ENCODE measurements at places on chromosomes 2 and 18.

DNA sequence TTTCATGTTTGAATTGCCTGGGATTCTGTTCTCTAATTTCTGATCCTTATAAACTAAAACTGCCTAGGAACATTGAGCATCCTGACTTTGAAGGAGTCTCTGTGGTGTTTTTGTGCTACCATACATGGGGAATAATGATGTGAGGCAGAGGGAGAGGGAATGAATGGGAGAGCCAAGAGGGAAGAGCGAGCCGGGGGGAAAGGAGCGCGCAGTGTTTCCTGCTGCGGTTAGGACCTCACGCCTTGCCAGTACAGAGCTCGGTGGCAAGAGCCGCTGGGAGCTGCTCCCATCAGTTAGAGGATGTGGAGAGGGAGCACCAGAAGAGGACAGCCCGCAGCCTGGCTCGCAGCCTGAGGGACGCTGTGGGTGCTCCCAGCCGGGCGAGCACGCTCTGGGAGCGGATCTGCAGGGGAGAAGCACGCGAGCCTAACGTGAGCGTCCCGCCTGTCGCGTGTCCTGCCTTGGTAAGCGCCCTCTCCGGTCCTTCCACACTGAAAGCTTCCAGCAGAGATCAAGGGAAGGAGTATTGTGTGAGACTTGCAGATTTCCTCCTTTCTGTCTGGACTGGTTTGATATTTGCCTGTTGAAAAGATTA, 114.7 kb downstream of the FAM210A start:
- DNase-seq, result no peak

DNA sequence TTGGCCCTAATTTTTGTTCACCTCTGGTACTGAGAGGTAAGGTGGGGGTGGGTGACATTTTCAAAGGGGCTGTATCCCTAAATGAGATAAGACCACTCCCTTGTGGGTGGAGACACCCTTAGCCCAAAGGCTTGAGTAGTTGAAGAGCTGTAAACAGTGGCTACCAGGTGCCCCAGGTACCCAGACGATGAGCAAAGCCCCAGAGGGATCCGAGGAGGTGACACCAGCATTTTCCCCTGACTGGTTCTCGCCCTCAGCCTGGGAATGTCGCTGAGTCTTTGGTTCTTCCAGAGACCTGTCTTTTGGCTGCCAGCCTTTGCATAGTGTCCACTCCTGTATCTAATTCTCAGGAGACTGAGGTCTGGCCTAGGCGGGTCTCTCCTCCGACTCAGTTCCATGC, 36.5 kb downstream of the RRM2 start:
- no peak for DNase-seq

GRCh38 chr2:27829791-27830190, 58.3 kb downstream of the MRPL33 start:
- no peak for DNase-seq

GRCh38 chr18:10067670-10068659, 154.1 kb downstream of the VAPA start:
- no peak for DNase-seq

DNA sequence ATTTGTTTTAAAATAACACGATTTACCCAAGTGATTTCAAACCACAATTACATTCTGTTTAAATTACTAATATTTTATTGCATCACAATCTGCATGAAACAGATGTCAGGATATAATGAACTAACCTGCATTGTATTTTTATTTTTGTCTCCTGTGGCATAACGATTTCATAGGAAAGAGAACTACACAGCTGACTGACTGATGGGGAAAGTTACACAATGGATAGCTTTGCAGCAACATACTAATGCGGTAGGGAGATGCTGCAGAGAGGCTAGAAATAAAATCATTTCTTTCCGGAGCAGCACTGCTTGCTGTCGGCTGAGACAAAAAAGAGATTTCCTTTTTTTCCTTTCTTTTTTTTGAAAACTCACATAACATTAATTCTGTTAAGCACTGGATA, 36.9 kb downstream of the SCN1A start:
- DNase-seq, result no peak

DNA sequence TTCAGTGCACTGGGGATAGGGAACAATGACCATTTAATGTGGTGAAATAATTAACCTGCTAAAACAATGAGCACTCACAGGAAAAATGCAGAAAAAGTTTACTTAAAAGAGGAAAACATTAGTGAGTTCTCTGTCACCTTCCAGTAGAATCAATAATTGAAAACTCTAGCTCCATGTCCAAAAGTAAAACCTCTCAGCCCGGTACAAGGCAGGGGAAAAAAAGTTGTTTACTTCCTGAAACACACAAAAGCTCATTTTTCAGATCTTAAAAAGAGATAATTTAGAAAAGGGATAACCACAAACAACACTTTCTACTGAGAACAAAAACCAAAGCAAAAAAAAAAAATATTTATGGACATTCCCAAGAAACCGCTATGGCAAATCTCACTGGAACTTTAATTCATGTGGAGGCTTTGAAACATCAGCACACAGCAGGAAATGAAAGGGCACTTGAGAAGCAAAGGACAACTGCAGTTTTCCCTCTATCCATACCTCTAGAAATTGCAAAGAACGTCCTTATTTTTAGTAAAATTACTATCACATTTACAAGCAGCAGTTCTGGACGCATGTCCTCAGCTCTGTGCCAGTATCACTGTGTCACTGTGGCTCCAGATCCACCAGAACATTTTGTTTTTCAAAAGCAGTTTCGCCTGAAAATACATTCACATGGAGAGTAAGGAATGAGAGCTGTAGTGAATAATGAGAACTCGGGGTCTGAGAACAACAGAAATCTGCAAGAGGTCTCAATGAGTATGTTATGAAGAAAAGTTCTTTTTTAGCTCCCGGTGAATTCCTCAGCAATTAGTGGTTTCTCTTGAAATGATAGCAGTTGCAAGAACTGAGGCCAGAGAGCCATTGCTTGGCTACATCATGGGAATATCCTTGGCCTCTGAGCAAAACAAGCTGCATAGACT, 44.7 kb upstream of the DNAH7 start:
- peak; percentile 67 for DNase-seq

- DNase-seq, result peak; percentile 76
Observed at GRCh38 chr2:84888401-84889276, 7.8 kb upstream of the TRABD2A start.

DNA sequence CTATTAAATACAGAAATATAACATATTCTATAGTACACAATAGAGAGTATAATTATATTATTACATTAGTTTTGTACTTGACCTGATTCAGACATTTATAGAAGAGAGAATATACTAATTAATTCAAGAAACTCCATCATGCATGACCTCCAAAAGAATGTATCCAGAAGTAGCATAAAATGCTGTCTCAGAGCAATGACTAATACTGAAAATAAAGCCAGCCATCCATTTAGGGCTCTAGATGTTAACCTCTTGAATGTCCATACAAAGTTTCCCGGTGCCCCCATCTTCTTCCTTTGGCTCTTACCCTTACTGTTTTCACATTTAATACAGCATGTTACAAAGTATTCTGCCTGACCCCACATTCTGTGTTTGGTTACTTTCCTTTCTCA, 102.0 kb downstream of the ARHGAP15 start:
- no peak for DNase-seq

GRCh38 chr2:197821550-197822289, 17.3 kb downstream of the PLCL1 start:
- no peak for DNase-seq

DNA sequence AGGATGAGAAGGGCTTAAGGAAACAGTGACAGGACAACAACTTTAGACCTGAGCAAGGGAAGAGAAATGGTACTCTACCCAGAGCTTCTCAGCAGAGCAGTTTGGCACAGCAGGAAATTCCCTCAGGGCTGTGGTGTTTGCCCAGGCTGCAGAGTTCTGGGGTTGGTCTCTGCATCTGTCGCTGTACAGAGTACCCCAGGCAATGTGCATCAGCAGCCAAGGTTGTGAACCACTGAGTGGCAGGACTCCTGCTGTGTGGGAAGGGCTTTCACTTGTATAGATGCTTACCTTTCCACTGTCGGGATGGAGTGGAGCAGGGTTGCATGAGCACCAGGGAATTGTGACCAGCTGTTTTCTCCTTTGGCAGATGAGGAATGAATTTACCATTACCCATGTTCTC, 21.2 kb downstream of the STAMBP start:
- DNase-seq, result no peak

GRCh38 chr18:74429096-74429495, 28.0 kb downstream of the DIPK1C start:
- no peak for DNase-seq

GRCh38 chr2:232981767-232982360, 31.2 kb downstream of the NGEF start:
- no peak for DNase-seq

- peak; percentile 78 for DNase-seq
Observed at GRCh38 chr18:45588376-45589355, 26.6 kb upstream of the SLC14A2 start.

DNA sequence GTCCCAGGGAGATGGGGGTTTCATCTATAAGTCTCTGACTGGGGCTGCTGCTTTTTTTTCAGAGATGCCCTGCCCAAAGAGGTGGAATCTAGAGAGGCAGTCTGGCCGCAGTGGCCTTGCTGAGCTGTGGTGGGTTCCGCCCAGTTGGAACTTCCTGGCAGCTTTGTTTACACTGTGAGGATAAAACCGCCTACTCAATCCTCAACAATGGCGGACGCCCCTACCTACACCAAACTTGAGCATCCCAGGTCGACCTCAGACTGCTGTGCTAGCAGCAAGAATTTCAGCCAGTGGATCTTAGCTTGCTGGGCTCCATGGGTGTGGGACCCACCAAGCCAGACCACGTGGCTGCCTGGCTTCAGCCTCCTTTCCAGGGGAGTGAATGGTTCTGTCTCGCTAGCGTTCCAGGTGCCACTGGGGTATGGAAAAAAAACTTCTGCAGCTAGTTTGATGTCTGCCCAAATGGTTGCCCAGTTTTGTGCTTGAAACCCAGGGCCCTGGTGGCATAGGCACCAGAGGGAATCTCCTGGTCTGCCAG, 152.6 kb upstream of the CYP26B1 start:
- DNase-seq, result no peak

DNA sequence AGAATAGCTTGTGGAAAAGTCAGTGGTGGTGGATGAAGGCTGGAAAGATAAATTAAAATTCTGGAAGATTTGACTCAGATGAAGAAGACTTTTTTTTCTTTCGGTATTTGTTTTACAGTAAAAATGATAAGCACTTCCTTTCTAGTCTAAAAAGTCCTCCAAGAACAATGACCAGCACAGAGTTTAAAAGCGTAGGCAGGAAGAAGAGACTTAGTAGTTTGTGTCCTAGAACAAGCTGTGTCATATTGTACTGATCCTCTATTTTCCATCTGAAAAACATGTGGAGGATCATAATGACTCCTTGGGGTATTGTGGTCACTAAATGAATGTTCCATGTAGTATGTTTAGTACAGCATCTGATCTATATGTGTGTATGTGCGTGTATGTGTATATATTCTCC, 132.4 kb upstream of the FSHR start:
- no peak for DNase-seq

GRCh38 chr18:21865043-21865442, 124.5 kb downstream of the MIB1 start:
- no peak for DNase-seq

DNA sequence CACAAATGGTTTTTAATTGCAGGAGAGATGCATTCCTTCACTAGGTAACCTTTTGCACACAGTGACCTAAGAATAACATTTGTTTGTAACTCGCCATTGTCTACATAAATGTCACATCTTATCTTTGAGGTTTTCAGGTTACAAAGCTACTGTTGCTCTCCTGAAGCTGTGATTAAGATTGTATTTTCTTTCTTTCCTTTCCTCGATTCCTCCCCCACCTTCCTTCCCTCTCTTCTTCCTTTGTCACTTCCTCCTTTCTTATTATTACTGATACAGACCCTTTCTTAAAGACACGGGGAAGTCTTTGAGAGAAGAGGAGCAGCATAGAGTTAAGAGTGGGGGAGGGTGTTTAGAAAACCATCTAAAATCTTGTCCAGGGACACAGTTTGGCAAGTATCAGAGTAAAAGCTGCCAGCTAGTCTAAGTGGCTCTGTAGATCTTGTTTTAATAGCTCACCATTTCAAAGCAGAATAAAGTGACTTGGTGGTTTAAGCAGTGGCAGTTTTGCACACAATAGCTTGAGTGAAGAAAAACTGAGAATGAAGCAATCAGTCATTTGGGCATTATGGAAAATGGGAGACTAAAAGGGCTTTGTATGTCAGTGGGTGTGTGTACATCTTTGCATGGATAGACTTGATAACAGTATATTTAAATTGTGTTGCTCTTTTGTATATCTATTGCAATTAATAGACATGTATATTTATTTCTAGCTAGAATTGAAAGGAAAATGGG, 10.9 kb downstream of the CERS6 start:
- no peak for DNase-seq

DNA sequence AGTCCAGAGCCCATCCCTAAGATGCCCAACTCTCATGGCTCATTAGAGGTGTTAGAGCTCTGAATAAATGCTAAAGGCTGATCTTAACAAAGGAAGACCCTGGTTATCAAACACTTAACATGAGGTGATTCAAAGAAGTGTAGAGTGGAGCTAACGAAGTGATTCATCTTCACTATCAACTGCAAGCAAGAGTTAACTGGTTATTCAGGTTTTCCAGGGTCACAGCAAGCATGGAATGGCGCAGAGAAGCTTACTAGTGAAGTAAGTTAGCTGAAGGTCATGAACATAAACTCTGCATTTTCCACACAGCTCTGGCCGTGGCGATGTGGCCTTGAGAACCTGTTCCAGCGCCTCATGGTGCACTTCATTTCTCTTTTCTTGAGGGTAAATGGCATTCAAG, 17.0 kb downstream of the RND3 start:
- no peak for DNase-seq

DNA sequence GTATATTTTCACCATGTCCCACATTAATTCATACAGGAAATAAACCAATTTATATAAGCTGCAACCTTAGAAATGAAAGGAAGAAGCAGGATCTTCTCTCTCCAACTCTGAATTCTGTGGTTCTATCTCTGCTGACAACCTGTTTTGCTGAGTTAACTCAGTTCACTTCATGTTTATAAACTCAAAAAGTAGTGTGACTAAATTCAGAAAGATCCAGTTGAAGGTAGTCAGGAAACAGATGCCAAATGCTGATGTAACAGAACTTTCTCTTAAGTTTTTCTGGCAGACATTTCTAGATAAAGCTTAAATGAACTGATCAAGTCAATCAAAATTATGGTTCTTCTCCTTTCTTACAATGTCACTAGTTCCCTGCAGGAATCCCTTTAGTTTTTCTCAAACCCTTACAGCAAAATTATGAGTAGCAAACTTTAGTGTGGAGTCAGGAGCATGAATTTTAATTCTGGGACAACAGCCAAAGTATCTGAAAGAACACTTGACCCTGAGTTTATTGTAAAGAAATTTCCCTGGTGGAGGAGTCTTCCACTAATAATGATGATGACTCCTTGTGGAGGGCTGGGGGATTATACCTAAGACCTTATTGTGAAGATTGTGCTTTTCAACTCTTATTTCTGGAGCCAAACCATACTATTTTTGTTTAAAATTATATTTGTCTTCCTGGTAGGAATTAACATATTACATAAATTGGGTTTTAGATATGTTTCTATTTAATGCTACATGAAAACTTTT, 216.9 kb downstream of the MYO3B start:
- no peak for DNase-seq

DNA sequence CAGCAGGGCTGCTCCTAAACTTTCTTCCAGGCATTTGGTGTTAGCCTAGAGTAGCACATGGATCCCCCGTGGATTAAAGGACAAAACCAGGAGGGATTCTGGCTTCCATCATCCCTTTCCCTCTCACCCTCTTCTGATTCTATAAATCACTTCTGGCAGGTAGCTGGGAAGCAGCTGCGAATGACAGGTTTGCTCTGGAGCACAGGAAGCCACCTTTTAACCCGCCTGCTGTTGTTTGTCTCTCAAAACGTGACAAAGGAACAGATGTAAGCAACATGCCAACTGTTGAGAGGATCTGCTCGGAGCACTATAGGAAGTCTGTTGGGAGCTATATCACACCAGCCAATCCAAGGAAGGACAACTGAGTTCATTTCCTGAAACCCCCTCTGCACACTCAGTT, 101.9 kb downstream of the ACTR2 start:
- DNase-seq, result no peak
